CD4-positive, alpha-beta T cell treated with Interleukin-6 at 100 ng/mL for 8 hours (primary cell): ENCODE measurements at places on chromosomes 16 and 17.

DNA sequence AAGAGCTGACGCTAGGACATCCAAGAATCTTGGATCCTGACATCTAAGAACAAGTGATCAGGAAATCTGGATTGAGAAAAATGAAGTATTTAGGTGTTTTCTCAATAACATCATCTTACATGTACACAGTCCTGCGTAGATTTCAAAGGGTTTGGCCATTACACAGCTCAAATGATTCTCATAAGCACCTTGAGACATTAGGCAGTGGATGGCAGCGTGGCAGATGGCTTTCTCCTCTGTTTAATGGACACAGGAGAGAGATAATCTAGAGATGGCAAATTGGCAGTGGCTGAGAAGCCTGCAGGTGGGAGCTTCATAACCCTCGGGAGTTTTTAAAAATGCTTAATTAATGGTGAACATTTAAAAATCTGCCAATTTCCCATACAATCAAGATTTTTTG, 137.5 kb downstream of the ZFHX3 start:
- DNase-seq: no peak

DNA sequence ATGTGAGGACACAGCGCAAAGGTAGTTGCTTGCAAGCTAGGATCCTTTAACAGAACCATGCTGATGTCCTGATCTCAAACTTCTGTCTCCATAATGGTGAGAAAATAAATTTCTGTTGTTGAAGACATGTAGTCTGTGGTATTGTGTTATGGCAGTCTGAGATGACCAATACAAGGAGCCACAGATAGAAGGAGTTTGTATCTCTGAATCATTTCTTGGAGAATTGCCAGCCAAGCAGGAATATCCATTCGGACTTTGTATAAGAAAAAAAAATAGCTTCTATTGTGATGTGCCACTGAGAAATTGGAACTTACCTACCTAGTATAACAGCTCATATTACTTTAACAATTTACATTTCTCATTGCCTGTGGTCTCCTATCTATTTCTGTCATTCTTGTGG, 447.6 kb upstream of the CA10 start:
- DNase-seq: no peak

DNA sequence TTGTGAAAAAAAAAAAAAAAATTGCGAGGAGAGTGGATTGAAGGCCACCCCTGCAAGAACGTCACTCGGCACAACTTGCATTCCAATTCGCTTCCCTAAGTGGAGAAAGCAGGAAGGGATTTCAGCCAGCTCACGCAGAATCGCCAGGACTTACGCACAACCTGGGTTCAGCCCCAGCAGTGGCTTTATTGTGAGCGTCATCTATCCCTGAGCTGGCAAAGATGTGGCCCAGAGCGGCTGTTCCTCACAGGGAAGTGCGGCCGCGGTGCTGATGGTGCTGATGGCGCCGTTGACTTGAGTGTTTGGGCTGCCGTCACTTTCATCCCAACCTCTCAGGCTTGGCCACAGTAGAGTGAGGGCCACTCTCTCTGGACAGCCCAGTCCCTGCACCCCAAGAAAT, 197.6 kb downstream of the NTN1 start:
- DNase-seq: no peak

- no peak for DNase-seq
Observed at GRCh38 chr17:29653995-29654714, 31.4 kb upstream of the CORO6 start.

GRCh38 chr16:80012586-80012985, 412.0 kb upstream of the MAF start:
- no peak for DNase-seq

GRCh38 chr16:1793578-1794220, at the start of gene IGFALS:
Gene IGFALS, minus strand, starts transcription at chr16:1793705. Its CDS starts 53 bp downstream, at chr16:1793652.
- no peak for DNase-seq

GRCh38 chr17:9644910-9645751, at the start of gene USP43:
Gene USP43, plus strand, starts transcription at chr17:9645517. Its CDS starts 116 bp downstream, at chr17:9645633.
- DNase-seq: no peak

DNA sequence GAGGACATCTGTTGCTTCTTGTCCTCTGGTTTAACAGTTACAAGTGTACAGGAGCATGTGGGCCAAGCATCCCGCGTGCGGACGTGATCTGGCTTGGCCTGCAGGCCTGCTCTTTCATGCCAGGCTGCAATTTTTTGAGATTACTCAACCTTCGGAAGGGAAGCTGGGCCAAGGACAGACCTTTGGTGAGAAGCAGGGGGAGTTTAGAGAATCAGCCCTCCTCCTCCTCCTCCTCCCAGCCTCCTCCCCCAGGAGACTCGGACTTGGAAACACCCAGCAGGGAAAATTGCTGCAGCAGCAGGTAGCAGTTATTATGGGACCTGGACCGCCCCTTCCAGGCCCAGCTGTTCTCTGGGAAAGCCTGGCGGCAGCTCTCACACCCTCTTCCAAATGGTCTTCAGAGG, 5.1 kb upstream of the KLHL36 start:
- DNase-seq: no peak

GRCh38 chr17:74080656-74081582, 122.6 kb upstream of the RPL38 start:
- DNase-seq: no peak

DNA sequence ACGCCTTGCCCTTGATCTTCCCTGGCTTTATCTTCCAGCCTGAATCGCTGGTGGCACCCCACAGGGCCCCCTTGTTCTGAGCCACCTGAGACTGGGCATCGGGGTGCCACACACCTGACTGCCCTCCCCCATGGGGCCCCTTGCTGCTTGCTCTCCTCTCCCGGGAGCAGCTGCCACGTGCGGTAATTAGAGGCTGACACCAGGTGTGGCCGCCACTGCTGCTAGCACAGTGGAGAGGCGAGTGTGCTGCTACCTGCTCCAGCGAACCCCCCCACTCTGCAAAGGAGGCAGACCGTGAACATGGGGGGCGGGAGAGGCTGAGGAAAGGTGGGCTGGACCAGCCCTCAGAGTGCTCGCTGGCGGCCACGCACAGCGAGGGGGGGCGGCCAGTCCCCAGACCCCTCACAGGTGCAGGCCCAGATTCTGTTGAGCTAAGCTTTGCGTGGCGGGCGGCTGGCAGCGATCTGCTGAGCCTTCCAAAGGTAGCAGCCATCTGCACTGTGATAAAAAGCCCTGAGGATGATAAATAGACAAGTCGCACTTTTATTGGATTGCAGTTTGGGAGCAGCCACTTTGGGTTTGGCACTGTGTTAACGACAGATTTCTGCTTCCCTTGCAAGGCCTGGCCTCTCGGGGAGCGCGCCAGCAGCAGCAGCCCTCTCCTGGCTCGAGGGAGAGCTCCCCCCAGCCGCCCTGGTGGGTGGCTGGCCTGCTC, 167.9 kb upstream of the GSE1 start:
- DNase-seq: no peak
